Stimulated activated CD4-positive, alpha-beta T cell treated with anti-CD3 and anti-CD28 coated beads, Interleukin-15, amount 100 ng/mL, for 48 hours (primary cell): ENCODE measurements at places on chromosomes 7 and 10.

DNA sequence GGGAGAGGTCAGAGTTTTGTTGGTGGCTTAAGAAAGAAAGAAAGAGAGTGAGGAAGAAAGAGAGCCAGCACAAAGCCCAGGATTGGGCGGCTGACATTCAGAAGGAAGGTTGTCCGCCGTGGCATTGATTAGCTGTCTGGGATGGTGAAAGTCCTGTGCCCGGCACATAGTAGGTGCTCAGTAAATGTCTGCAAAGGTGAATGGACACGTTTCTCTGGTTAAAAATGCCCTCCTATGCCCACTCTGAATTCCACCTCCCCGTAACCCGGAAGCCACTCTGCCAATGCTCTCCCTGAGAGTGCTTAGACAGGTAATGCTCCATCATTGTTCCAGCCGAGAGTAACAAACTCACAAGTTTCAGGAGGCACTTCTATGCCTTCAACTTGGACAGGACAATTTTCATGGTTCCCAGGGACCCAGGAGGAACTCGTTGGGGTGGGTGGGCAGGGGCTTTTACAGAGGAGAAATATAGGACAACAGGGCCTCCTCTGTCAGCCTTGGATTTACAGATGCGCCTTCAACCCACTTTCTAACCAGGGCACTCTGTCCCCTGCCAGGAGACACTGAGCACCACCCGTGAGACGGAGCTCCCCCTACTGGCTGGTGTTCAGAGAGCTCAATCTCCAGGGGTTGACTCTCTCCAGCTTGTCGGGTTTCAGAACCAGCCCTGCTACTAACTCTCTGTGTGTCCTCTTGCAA lies 411.5 kb upstream of the ZMIZ1 start:
- DNase-seq: peak; percentile 62

DNA sequence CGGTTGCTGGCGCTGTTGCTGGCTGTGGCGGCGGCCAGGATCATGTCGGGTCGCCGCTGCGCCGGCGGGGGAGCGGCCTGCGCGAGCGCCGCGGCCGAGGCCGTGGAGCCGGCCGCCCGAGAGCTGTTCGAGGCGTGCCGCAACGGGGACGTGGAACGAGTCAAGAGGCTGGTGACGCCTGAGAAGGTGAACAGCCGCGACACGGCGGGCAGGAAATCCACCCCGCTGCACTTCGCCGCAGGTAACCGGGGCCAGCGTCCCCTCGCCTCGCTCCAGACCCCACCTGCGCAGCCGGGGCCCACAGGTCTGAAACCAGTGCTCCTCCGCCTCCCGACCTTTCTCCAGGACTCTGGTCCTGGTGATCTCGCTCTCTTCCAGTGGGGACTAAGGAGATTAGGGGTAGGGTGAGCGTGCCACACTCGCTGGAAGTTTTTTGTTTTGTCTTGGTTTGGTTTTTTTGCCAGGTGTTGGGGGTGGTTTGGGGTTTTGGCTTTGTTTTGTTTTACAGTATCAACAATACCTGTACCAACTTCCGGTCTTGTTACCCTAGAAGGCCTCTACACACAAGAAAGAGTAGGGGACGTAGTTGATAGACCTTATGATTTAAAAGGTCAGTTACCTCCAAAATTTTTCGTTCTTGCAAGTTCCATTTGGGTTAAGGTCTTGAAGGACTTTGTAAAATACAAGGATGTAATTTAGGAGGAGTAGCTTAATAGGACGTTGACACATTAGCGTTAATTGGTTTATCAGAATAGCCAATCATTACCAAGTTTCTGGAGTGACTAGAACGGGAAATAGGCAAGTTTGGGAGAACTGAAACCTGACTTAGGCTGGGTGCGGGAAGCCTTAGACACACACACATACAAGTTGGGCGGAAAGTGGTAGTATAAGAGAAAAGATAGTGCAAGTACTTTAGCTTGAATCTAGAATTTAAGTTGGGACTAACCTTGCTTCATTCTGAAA lies 704 bp downstream of the TNKS2 start:
- peak; percentile 25 for DNase-seq

GRCh38 chr10:81876253-81877077 lies 1.5 kb downstream of the NRG3 start:
- DNase-seq: no peak

GRCh38 chr7:155808549-155809331 lies 3.5 kb downstream of the SHH start:
- no peak for DNase-seq

GRCh38 chr7:49783446-49783845 lies 10.0 kb downstream of the VWC2 start:
- DNase-seq: no peak

GRCh38 chr7:150756858-150757257 lies 19.6 kb downstream of the GIMAP5 start:
- DNase-seq: no peak

- DNase-seq: no peak
Measured at GRCh38 chr7:36019538-36019937, 133.5 kb upstream of the EEPD1 start.

DNA sequence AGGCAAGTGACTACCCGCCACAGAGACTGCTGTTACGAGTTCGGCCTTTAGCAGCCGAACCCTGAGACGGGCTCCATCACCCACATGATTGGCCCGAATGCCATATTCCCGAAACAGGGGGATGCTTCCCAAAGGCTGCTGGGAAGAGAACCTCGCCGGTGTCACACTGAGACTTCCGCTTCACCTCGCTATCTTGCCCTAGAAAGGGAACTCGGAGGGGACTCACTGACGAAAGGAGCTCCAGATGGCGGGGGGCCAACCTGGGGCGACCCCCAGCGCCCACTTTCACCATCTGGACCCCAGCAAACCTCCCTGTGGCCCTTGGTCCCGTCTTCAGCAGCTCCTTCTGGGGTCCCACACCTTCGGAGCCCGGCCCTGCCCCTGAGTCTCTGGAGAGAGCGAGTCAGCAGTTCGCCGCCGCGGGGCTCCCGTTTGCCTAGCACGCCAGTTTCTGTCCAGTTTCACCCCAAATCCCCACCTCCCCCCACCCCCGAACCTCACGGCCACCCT lies 529 bp downstream of the HPS1 start:
- DNase-seq: peak; percentile 19

- no peak for DNase-seq
Measured at GRCh38 chr7:105896407-105896911, 20.1 kb upstream of the ATXN7L1 start.

- no peak for DNase-seq
Measured at GRCh38 chr7:50333221-50333651, 28.7 kb downstream of the IKZF1 start.

DNA sequence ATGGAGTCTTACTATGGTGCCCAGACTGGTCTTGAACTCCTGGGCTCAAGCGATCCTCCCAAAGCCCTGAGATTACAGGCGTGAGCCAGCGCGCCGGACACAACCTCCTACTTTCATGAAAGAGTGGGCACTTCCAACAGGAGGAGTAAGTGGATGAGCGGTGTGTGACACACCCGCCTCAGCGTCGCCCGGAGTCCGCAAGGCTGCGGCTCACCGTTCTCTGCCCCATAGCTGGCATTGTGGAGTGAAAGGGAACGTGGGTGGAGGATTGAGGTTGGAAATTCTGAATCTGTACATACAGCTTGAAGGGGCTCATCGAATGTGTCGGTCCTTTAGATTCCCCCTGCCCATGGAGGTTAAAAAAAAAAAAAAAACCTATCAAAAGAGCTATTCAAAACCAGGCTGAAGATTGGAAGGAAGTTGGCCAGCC lies 524 bp upstream of the PRXL2A start:
- DNase-seq: peak; percentile 58

DNA sequence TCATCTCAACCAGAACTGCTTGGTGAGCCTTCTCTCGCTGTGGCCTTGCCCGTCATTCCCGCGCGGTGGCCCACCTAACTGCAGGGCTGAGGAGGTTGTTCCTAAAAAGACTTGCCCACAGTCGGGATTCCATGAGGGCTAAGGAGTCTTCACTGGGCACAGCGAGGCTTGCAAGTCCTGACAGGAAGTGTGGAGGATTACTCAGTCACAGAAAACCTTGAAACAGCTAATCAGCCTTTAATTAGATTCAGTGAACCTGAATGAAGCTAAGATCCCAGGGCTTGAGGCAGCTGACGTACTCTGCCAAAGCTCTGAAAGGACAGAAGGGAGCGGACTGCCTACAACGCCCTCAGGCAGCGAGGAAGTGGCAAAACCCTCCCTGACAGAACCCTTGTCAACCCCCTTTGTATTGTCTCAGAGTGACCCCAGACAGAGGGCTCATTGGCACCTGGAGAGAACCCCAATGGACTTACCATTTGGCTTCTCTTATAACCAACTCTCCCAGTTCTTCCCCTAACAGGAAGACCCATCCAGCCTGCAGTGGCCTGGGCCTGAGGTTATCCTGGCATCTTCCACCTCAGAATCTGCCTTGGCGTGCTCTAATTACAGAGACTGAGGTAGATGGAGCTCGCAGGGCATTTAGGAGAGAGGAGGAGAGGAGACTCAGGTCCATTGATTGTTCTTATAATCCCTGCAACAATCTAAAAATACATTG lies 2.5 kb upstream of the LAMB4 start:
- no peak for DNase-seq

DNA sequence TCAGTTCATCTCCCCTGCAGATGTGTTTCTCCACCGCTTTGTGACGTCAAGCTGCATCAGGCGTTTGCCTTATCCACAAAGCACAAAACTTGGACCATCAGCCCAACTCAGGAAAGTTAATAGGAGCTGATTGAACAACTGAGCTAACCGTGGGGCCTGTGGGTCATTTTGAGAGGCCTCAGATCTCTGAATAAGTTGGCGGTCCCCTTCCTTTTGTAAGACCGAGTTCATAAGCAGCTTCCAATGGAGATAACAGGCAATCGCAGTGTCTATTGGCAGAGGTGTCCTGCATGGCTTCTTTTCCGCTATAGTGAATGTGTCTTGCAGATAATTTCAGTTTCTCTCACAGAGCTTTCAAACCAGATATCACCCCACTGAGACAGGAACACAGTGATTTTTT lies 154.0 kb downstream of the SORCS1 start:
- no peak for DNase-seq

- DNase-seq: no peak
Measured at GRCh38 chr7:50662041-50662694, 97.0 kb upstream of the DDC start.

DNA sequence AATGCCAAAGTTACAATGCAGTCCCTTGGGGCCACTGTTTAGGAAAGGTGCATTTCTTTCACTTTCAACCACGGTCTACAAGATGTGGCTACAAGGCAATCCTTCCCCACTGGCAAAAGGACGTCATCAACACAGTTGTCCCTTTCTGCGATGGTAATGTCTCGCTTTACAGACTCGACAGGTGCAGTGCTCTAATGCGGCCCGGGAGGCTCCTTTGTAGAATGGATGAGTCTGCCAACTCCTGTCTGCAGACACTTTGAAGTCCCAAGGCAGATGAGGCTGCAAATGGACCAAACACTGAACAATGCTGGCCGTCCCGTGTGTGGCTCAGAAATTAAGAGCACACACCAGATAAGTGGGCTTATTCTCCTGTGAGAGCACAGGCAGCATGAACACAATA lies 133.7 kb downstream of the PIP4K2A start:
- DNase-seq: no peak

- DNase-seq: no peak
Measured at GRCh38 chr10:82358486-82359099, 483.6 kb downstream of the NRG3 start.

GRCh38 chr7:103637094-103637493 lies 191.1 kb upstream of the SLC26A5 start:
- DNase-seq: no peak

DNA sequence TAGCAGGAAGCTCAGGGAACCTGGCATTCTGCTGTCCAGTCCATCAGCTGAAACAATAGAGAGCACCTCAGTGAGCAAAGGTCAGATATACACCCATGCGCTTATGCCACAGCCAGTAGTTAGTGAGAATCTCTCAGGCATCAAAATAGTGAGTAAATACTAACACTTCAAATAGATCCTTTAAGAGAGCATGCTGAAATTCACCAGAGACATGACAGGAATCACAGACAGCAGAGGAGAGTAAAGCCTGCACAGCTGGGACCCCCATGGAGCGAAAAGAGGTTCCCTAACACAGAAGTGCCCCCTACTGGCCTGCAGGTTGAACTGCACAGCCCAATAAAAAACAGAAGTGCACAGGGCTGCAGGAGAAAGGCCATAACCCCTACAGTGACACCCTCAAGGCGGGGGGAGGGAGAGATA lies 57.6 kb upstream of the ANTXRL start:
- DNase-seq: no peak

DNA sequence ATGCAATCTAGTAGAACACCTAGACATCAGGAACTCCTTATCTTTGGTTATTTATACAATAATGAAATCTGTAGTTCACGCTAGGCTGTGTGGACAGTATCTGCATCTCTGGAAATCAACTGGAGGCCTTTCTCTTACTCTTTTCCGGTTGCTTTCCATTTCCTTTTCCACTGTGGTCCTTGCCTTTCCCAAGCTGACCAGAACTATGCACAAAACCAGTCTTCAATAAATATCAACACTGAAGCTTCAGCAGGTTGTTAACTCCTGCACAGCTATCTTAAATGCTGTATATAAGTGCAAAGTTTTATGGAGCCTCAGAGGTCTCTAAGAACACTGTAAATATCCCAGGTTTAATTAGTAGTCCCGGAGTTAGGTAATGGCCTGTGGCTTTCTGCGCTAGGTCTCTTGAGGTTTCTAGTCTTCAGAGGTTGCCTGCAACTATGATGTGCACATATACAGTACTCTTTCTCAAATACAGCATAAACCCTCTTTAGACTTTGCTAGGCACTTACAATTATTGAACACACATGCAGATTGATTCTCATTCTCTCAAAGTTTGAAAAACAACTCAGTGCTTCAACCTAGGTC lies 2.4 kb downstream of the KLLN start:
- no peak for DNase-seq

DNA sequence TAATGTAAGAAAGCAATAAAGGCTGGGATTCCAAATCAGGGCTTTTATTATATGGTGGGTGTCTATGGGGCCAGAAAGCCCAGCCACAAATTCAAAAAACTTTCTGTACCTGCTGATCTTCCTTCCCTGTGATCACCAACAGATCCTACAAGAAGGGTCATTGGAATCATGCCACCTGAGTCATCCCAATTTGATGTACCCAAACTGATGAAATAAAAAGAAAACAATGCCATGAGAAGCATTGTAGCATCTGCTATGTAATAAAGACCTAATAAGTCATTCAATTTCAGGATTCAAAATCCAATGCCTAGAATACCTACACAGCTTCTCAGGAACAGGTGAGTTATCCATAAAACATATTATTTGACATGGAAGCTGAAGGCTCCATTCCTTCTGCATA lies 228.8 kb downstream of the DKK1 start:
- no peak for DNase-seq
